ENCODE measurements at places on chromosomes 4 and X.

GRCh38 chr4:133124746-133125145 is 24.3 kb upstream of the PCDH10 start:
- DNase-seq = no peak

DNA sequence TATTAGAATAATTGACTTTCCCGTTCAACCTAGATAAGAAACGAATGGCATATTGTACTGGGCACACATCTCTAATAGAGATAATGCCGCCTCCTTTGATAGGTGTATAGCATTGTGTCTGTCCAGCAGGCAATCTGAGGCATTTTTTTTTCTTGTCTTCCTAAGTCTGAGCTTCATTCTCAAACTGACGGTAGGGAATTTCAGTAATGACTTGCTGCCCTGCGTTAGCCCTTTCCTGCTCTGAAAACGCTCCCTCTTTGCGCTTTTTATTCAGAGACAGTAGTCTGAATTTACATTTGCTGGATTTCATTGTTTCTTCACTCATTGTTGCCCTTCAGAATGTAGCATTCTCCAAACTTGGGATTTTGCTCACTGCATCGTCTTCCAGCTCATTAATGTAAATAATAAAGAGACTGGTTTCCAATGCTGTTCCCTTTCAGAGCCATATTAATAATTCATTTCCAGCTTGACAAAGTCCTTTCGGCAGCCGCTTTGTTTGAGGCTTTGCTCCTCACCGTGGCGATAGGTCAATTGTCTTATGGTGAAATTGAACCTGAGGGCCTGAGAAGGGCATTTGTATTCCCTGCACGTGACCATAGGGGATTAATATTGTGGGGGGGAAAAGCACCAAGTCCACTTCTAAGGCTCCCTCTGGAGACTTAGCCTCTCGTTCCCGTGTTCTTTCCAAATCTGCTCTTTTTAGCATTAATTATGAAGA is 412.1 kb downstream of the SMARCA1 start:
- no peak for DNase-seq

DNA sequence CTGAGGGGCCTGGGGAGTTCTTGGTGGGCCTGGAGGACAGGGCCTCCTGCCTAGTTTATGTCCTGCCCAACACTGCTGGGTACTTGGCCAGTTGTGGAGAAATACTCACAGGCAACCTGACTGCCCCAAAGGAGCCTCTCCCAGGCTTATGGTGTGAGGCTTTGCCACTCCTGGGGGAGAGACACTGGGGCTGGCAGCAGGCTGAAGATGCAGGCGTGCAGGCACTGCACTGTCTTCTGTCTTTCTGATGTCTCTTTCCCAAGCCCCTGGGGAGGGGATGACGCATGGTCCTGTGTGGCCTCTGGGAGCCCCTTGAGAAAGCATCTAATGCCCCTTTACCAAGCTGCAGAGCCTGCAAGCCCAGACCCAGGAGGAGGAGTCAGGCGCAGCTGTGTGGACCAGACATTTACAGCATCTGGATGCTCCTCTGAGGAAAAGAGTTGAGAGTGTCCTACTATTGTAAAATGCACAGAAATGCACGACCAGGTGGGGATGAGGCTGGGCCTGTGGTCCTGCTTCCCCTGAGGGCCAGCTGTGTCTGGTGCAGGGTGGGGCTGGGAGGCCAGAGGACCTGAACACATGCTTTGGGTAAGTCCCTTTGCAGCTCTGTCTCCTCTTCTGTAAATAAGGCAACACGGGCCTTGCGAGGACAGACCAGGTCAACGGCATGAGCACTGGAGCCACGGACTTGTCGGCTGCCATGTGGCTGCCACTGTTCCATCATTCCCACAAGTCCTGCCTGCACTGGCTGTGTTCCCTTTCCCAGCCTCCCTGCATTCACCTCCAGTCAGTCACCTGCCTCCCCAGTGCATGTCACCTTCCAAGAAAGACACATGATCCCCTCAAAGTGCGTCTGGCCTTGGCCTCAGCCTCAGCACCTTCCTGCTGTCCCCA is 8.4 kb downstream of the TMEM271 start:
- DNase-seq = no peak

DNA sequence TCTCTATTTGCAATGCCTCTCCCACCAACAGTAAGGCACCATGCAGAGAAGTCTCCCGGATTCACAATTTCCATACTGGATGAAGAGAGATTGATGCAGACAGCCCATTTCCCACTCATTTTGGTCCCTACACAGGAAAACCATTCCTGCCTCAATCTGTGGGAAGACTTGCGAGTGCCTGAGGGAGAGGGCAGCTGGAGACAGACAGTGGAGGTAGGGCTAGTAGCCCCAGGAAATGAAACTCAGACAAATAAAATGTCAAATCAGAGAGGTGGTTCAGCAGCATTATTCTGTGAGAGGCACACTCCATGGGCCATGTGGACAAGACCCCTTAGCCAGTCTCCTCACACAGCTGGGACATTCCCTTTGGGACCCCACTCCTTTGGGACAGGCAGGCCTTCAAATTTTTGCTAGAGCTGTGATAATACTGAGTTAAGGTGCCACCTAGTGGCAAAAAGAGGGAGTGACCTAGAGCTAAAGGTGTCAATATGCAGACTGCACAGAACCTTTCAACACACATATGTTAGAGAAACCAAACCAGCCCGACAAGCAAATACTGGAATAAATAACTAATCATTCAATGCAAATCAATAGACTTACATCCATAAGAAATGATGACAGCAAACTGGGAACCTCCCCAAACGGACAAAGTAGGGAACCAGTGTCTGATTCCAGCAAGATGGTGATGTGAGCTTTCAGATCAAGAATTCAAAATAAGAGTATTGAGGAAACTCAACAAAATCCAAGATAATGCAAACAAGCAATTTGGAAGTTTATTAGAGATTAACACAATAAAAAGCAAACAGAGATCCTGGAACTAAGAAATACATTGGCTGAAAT is 1865.3 kb upstream of the AGA start:
- no peak for DNase-seq

DNA sequence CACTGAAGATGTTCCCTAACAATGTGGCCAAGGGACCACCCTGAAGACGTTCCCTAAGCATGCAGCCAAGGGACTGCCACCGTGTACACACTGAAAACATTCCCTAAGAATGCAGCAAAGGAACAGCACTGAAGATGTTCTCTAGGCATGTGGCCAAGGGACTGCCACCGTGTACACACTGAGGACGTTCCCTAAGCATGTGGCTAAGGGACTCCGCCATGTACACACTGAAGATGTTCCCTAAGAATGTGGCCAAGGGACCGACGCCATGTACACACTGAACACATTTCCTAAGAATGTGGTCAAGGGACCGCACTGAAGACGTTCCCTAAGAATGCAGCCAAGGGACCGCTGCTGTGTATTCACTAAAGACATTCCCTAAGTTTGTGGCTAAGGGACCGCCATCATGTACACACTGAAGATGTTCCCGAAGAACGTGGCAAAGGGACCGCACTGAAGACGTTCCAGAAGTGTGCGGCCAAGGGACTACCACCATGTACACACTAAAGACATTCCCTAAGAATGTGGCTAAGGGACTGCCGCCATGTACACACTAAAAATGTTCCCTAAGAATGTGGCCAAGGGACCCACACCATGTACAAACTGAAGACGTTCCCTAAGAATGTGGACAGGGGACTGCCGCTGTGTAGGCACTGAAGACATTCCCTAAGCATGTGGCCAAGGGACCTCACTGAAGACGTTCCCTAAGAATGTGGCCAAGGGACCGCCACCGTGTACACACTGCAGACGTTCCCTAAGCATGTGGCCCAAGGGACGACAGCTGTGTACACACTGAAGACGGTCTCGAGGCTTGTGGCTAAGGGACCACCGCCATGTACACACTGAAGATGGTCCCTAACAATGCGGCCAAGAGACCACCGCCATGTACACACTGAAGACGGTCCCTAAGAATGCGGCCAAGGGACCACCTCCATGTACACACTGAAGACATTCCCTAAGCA is 54.8 kb downstream of the DHRSX start:
- DNase-seq = no peak

DNA sequence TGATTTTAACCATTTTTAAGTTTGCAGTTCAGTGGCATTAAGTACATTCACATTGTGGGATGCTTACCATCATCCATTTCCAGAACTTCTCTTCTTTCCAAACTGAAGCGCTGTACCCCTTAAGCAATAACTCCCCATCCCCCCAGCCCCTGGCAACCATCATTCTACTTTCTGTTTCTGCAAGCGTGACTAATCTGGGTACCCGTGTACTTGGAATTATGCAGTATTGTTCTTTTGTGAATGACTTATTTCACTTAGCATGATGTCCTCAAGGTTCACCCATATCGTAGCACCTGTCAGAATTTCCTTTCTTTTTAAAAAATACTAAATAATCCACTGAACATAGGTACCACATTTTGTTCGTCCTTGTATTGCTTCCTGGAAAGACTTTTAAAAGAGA is 32.9 kb downstream of the USP9X start:
- no peak for DNase-seq

GRCh38 chrX:37380924-37381323 is 31.8 kb downstream of the PRRG1 start:
- DNase-seq = no peak

DNA sequence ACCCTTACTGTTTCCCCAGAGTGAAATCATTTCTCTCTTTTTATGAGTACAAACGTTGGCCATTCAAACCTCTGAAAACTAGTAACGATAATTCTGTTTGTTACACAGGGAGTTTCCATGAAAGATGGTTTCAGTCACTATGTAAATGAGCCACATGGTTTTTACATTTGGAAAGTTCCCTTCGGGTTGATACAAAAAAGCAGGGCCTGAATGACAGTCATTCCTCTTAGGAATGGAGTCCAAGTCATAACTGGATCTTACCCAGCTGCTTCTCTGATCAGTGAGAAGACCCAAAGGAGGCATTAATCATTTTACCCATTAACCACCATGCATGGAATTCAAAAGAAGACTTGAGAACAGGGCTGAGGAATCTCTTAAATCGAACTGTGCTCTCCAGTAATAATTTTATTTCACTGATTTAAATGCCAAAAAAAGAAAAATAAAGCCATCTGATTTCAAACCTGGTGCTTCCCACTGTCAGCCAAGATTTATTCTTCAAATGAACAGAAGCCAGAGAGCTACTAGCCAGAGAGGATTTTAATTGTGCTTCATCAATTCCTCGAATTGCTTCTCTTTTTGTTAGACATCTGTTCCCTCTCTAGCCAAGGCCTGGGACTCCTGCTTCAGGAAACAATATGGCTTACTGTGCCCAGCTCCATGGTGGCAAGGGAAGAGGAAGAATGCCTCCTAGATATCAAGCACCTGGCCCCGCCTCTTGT is 3.2 kb downstream of the SOWAHB start:
- DNase-seq = no peak

DNA sequence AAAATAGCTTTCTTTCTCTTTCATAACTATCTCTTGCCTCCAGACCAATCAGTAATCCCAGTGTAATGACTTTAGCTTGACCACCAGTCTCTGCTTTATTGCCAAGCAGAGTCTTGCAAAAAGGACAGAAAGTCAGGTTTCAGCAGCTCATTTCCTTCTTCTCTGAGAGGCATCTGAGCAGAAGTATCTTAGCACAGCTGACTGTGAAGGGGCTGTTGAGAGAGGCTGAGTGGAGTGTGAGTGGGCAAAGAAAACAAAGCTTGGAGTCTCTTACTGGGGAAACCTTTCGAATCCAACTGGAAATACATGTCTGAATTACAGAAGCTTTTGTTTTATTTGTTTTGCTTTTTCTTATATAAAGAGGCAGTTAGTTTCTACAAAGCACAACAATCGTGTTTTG is 170.3 kb upstream of the IGFBP7 start:
- DNase-seq = no peak

- no peak for DNase-seq
These were observed 214.4 kb upstream of the PPP1R2C start for GRCh38 chrX:42992199-42992943.

All from AG04449 (cell line).